CD8-positive, alpha-beta memory T cell (primary cell): ENCODE measurements at places on chromosomes 12 and 14. TPM values are rescaled to one million over a fixed set of nuclear protein-coding genes. Genes with fewer than 3 reads are reported as not detected.

GRCh38 chr14:64906022-64906421 is 8.2 kb upstream of the CHURC1 start:
- no peak for DNase-seq

DNA sequence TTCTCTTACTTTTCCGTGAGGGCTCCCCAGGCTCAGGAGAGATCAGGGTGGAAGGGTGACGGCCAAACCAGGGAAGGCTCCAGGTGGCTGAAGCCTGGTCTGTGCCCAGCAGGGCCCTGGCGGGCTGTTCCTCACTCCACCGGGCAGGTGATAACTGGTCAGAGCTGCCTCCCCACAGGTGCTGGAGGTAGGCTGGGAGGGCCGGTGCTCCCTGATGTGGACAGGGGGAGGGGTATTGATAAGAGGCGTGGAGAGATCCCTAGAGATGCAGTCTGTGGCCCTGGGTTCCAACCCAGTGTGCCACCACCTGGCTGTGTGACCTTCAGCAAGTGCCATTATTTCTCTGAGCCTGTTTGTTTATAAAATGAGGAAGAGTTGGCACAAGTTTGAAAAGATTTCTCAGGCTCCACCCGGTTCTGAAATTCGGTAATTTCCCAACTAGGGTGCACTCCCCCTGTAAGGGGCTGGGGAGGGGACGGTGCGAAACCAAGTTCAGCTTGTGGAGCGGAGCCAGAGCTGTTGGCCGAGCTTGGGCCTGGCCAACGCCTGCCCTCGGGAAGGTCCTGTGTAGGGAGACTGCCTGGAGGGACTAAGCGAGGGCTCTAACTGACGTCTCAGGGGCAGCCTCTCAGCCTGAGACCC is 1.0 kb upstream of the NR4A1 start:
- no peak for DNase-seq

- no peak for DNase-seq
Measured at GRCh38 chr12:64797156-64797555, 27.3 kb upstream of the TBC1D30 start.

DNA sequence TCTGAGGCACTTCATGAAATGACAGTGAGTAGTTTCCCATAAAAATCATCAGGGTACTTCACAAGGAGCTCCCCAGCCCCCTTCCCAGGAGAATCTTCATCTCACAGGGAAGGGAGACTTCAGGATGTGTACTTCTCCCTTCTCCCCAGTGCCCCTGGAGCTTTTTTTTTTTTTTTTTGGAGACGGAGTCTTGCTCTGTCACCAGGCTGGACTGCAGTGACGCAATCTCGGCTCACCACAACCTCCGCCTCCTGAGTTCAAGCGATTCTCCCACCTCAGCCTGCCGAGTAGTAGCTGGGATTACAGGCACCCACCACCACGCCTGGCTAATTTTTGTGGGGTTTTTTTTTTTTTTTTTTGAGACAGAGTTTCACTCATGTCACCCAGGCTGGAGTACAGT is 10.4 kb downstream of the ITPK1 start:
- DNase-seq = no peak

GRCh38 chr12:16730772-16731171 is 124.8 kb upstream of the LMO3 start:
- no peak for DNase-seq

DNA sequence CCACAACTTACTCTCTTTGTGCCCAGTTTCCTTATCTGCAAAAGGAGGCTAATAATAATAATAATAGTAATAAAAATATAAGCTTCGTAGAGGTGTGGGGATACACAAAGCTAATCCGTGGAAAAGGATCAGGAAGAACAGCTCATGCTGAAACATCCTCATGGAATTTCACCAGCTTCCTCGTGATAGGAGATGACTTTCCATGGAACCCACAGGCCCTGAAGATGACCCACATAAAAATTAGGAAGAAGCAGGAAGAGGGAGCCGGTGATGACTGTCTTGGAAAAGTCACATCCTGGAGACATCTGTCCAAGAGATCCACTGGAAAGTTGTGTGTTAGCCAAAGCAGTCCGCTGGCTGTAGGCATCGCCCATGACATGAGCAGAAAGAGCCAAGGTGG is 31.9 kb upstream of the FZD10 start:
- no peak for DNase-seq

Gene E2F7
- total RNA-seq = 10.7 TPM

GRCh38 chr12:94710933-94711332 is 60.6 kb upstream of the TMCC3 start:
- no peak for DNase-seq

GRCh38 chr12:127162307-127162706 is 1104.7 kb upstream of the TMEM132C start:
- no peak for DNase-seq

GRCh38 chr12:89932954-89933353 is 224.3 kb upstream of the ATP2B1 start:
- DNase-seq = no peak

DNA sequence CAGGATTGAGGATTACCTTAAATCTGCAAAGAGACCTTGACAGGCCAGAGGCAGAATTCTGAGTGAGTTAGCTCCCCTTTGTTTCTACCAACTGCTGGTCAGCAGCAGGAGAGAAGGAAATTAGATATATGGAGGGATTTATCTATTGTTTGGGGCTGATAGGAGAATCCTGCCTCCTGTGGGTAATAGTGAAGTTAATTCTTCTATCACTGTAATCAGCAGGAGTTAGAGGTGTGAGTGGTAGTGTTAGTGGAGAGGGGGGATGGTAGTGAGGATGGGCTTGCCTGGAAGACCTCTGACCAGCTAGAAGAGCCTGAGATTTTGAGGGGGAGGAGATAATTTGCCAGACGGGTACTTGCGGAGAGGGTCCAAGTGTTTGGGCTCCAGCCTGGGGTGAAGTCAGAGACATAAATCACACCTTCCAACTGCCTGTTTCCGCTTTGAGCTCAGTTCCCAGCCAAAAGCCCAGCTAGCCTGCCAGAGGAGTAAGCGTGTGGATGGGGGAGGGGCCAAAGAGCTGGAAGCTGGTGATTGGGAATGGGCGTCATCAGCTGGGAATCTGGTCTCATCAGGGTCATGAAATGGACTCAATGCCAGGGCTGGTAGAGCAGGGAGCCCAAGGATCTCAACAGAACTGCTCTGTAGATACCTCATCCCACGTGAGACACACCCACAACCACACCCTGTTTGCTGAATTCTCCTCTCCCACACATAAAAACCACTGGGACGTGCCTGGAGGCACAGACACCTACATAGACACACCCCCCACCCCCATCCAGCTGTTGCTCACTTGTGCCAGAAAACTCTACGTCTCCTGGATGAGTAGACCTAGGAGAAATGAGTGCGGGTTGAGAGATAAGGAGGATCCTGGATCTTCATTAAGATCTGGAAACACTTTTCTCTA is 13.1 kb upstream of the ITGA5 start:
- no peak for DNase-seq

GRCh38 chr14:100438678-100439592 is 115.8 kb downstream of the SLC25A47 start:
- no peak for DNase-seq

DNA sequence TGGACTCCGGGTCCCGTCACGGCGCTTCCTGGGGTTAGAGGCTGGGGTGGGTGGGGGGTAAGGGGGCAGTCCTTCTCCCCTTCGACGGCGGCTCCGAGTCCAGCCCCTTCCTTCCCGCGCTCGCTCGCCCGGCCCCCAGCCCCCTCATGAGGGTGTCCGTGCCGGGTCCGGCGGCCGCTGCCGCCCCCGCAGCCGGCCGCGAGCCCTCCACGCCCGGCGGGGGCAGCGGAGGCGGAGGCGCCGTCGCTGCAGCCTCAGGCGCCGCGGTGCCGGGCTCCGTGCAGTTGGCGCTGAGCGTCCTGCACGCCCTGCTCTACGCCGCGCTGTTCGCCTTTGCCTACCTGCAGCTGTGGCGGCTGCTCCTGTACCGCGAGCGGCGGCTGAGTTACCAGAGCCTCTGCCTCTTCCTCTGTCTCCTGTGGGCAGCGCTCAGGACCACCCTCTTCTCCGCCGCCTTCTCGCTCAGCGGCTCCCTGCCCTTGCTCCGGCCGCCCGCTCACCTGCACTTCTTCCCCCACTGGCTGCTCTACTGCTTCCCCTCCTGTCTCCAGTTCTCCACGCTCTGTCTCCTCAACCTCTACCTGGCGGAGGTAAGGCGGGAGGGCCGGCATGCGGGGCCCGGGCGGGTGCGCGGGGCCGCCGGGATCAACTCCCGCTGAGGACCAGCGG is 500 bp downstream of the GPR137C start:
- peak; percentile 53 for DNase-seq

Gene NFE2
- not detected for total RNA-seq

Gene TNFAIP2
- 0.70 TPM for total RNA-seq

DNA sequence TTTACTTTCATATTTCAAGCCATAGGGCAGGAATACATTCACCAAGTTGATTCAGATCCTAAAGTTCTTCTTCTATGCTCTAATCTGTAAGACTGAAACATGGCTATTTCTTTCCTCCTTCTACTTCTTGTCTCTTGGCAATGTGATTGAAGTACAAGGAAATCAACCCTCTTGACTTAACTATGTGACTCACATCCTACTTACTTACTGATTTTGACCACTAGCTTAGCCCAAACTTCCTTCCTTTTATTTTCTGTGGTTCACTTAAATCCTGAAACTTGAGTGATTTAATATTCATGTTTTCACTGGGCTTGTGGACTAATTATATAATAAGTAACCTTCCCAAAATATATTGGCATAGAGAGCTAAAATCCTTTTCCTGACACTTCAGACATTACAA is 111.2 kb upstream of the NOVA1 start:
- DNase-seq = no peak

DNA sequence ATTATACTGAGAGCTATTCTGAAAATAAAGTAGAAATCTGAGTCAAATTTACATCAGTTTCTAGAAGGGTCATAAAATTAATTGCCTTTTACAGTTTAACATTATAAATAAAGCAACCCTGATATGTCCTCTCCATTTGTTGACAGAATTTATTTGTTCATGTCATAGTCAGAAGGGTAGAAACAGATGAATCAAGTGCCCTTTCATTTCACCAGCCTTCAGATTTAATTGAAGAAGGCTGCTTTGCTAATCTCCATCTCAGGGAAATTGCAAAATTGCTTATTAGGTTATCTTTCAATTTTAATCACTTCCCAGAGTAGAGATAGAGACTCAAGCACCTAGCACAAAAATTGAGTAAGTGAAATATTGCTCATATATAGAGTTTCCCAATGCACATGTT is 76.8 kb downstream of the ATXN7L3B start:
- DNase-seq = no peak

- no peak for DNase-seq
Measured at GRCh38 chr14:33993246-33993645, 42.4 kb upstream of the EGLN3 start.

Gene TMTC2
- total RNA-seq = 2.2 TPM

- DNase-seq = no peak
Measured at GRCh38 chr14:75422169-75422568, 5.7 kb upstream of the JDP2 start.

Gene OR4K2
- not detected for total RNA-seq

DNA sequence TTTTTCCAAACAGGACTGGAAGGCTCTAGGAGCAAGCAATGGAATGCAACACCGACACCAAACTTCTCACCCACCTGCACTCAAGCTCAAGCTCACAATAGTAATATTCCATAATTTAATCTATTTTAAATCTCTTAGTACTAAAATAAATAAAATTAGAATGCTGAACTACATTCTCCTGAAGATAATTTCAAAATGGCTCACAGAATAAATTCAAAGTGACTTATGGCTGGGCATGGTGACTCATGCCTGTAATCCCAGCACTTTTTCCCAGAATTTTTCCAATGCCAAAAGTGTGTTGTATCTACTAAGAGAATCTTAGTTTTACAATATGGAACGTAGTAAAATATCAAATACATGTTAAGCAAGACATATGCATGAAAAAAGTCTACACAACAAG is 31.5 kb downstream of the DUSP16 start:
- DNase-seq = no peak

DNA sequence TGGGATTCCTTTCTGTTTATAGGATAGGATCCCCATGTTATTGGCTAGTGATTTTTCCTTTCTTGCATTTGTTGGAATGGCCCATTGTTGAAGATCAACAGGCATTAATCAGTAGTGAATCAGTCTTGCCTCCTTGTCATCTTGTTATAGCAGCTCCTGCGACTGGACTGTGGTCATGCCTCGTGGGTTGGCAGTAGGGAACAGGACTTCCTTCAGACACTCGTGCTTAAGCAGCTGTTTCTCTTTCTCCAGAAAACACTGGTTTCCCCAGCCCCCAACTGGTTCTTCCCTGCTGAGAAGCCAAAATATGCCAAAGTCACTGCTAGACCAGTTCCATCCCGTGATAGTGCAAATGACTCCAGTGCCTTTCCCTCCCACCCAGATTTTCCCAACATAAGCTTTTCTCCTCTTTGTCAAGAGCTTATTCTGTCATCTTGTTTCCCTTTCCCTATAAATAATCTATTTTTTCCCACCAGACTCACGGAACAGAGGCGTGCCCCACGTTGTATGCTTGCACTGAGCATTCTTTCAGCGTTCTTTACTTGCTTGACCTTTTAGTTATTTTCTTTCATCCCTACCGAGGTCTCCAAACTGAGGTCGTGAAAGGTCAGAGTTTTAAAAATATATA is 83.5 kb downstream of the SAMD4A start:
- no peak for DNase-seq

DNA sequence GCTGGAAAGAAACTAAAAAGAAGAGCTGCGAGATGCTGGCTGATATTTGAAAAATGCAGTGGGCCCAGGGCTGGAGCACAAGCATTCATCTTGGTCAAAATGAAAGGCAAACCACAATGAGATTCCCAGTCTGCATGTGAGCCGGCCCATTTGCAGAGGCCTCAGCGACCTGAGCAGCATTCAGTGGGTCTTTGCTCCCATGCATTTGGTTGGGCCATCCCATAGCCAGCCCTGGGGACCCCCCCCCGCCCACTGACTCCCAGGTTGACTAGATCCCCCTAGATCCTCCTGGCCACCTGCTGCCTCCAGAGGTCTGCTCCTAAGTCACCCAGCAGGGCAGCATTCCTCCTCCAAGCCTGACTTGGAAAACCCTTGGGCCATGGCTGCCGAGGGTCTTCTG is 59.8 kb downstream of the PRMT8 start:
- DNase-seq = no peak

DNA sequence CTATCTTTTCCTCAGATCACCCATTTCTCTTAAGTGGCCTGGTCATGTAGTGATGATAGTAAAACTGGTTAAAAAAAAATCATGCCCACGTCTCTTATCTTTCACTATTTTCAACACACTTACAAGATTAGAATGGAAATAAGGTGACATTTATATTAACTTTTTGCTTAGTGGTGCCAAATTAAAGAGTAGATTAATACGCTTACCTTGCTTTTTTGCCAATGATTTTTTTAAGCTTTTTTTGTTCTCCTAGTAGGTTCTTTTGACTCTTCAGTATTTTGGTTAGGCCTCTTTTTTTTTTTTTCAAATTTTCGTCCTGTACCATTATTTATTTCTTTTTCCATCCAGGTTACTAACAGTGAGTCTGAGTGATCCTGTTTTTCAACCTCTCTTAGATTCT is 147.9 kb downstream of the PTCSC3 start:
- no peak for DNase-seq

GRCh38 chr14:91329486-91330014 is 85.0 kb upstream of the GPR68 start:
- no peak for DNase-seq

GRCh38 chr12:49331380-49332222 is 5.4 kb downstream of the C1QL4 start:
- no peak for DNase-seq
